ENCODE measurements at places on chromosomes 11 and 22. TPM values are rescaled to one million over a fixed set of nuclear protein-coding genes. Genes with fewer than 3 reads are reported as not detected.

The SEC14L3 gene
- total RNA-seq: not detected

The MAPK11 gene
- 9.3 TPM for total RNA-seq

The IL17REL gene
- total RNA-seq: not detected

The TEX54 gene
- total RNA-seq: not detected

The MPPED1 gene
- 0.11 TPM for total RNA-seq

The PRAME gene
- total RNA-seq: 7.1 TPM

GRCh38 chr11:35313066-35313759, 106.1 kb downstream of the SLC1A2 start:
- no peaks in the 10 kb centered on the region for H3K27me3 ChIP-seq
- H3K4me3 ChIP-seq: no peak overlapping the region
- no peaks in the 10 kb centered on the region for H3K36me3 ChIP-seq
- no peak for DNase-seq

- H3K4me3 ChIP-seq: no peak overlapping the region
- no peaks in the 10 kb centered on the region for H3K27me3 ChIP-seq
- DNase-seq: no peak
- no peaks in the 10 kb centered on the region for H3K4me1 ChIP-seq
- H3K36me3 ChIP-seq: no peaks in the 10 kb centered on the region
These were observed 445.6 kb downstream of the SOX6 start for GRCh38 chr11:15910761-15911160.

GRCh38 chr11:73228268-73229134, 10.4 kb downstream of the P2RY2 start:
- H3K27me3 ChIP-seq: no peaks in the 10 kb centered on the region
- H3K36me3 ChIP-seq: no peaks in the 10 kb centered on the region
- H3K4me1 ChIP-seq: no peaks in the 10 kb centered on the region
- H3K4me3 ChIP-seq: no peak overlapping the region
- peak; percentile 6 for DNase-seq

- H3K27ac ChIP-seq: no peak overlapping the region
- H3K4me1 ChIP-seq: peaks cover 43% of the 10 kb centered on the region
- H3K4me3 ChIP-seq: no peak overlapping the region
- peak; percentile 65 for DNase-seq
- H3K27me3 ChIP-seq: no peaks in the 10 kb centered on the region
These were observed 26.4 kb downstream of the AMOTL1 start for GRCh38 chr11:94794287-94795168.

- peaks cover 8% of the 10 kb centered on the region for H3K4me1 ChIP-seq
- DNase-seq: no peak
- no peak overlapping the region for H3K27ac ChIP-seq
- H3K27me3 ChIP-seq: no peaks in the 10 kb centered on the region
These were observed 29.1 kb upstream of the PAK1 start for GRCh38 chr11:77503006-77503405.

DNA sequence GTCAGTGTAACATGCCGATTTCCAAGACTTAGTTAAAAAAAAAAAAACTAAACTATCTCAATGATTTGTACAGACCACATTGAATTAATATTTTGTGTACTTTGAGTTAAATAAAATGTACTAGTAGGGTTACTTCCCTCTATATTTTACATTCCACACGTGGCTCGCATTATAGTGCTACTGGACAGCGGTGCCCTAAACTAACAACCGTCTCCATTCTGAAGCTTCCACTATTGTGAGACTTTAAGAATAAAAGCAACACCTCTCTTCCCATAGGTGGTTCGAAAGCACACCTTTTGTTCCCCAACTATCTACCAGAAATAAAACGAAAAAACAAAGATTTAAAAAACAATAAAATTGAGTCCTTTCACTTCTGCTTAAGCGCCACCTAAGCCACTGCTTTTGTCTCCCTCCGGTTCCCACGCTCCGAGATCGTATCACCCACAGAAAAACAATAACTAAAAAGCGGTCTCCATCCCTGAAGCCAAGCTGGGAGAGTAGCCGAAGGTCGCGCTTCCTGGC, 380 bp upstream of the TTC17 start:
- no peak overlapping the region for H3K27ac ChIP-seq
- no peak for DNase-seq
- peaks cover 14% of the 10 kb centered on the region for H3K4me1 ChIP-seq
- no peaks in the 10 kb centered on the region for H3K27me3 ChIP-seq

- DNase-seq: no peak
- H3K27ac ChIP-seq: no peak overlapping the region
- no peaks in the 10 kb centered on the region for H3K27me3 ChIP-seq
- no peaks in the 10 kb centered on the region for H3K4me1 ChIP-seq
- no peak overlapping the region for H3K4me3 ChIP-seq
- no peaks in the 10 kb centered on the region for H3K36me3 ChIP-seq
These were observed 1390.7 kb downstream of the FAM181B start for GRCh38 chr11:81342966-81343365.

DNA sequence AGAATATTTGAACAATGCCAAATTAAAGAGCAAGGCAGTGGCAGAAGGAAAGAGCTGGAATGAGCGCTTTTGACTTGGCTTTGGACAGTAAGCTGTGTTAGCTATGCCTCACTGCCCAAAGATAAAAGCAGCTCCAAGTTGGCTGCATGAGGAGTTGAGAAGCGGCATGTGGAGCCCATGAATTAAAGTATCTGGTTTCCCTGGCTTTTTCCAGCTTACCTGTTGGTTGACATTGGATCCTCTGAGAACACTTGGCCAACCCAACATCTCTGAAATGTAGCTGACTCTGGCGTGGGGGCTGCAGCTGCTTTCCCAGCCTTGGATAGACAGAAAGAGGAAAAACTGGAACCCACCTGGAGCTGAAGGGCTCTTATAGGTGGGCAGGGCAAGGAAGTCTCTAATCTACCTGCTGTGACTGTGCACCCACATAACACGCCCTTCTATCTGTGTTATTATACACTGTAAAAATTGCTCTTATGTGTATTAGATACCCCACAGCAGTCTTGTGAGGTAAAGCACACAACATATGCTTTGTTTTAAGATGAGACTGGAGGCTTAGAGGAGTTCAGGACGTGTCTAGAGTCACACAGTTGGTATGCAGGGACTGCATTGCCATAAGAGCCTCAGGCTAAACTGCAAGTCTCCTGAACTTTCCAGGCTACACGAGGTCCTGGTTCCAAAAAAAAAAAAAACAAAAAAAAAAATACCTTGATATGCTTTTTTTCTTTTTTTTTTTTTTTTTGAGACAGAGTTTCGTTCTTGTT, 5.8 kb downstream of the UBASH3B start:
- H3K27ac ChIP-seq: no peak overlapping the region
- no peaks in the 10 kb centered on the region for H3K36me3 ChIP-seq
- peaks cover 10% of the 10 kb centered on the region for H3K4me1 ChIP-seq
- H3K4me3 ChIP-seq: no peak overlapping the region
- no peak for DNase-seq
- H3K27me3 ChIP-seq: no peaks in the 10 kb centered on the region

DNA sequence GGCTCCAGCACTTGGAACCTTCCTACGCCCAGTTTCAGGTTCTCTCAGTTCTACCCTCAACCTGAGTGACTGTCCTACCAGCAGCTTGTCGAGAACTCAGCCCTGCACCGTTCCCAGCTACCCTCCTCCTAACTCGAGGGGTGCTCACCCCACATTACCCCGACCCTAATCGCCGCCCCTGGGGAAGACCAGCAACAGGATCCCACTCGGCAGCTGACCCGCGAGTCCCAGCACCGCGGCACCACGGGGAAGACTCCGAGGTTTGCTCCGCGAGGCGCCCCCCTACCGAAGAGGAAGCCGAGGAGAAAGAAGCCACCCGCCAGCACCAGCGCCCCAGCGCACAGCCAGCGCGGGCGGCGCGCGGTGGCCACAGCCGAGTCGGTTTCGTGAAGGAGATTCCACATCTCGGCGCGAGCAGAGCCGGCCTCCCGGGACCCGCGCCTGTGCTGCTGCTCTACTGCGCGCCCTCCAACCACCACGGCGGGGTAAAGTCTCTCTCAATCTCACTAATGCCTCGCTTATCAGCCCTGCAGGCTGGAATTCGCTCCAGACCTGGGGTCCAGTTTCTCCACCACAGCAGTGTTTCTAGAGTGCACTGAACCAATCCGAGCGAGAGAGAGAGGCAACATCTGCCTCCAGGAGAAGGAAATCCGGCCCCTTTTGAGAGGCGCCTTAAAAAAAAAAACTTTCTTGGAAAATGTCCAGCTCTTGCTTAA, at the start of gene FOLH1:
FOLH1 (minus strand) TSS at position 597 of the 716 bp plus-strand sequence; CDS start at position 404, 193 bp downstream.
- H3K27me3 ChIP-seq: no peaks in the 10 kb centered on the region
- DNase-seq: peak; percentile 29
- peak within 1 kb of the TSS; percentile 13 for H3K4me3 ChIP-seq
- H3K27ac ChIP-seq: no peak within 1 kb of the TSS
- H3K36me3 ChIP-seq: no peaks in the 10 kb centered on the region

GRCh38 chr11:76620489-76620888, 50.1 kb downstream of the LRRC32 start:
- DNase-seq: no peak
- no peaks in the 10 kb centered on the region for H3K27me3 ChIP-seq
- H3K4me3 ChIP-seq: no peak overlapping the region
- no peaks in the 10 kb centered on the region for H3K4me1 ChIP-seq
- no peak overlapping the region for H3K27ac ChIP-seq
- H3K36me3 ChIP-seq: no peaks in the 10 kb centered on the region

GRCh38 chr22:24146791-24147353, 34.4 kb upstream of the SUSD2 start:
- H3K27ac ChIP-seq: no peak overlapping the region
- DNase-seq: peak; percentile 53
- no peaks in the 10 kb centered on the region for H3K27me3 ChIP-seq
- no peak overlapping the region for H3K4me3 ChIP-seq

GRCh38 chr11:90536301-90536700, 313.5 kb upstream of the CHORDC1 start:
- no peak overlapping the region for H3K4me3 ChIP-seq
- DNase-seq: no peak
- no peaks in the 10 kb centered on the region for H3K4me1 ChIP-seq
- no peak overlapping the region for H3K27ac ChIP-seq

DNA sequence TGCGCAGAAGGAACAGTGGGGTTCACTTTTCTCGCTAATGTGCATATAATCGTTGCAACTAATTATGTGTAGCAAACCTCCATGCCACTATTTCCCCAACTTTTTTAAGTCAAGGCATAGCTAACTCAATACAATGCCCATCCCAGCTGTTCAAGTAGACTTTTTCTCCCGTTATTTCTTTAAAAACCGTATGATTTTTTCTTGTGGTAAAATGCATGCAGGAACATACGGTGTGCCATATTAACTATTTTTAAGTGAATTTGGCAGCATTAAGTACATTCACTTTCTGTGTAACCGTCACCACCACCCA, 2.8 kb upstream of the DUSP8 start:
- H3K4me3 ChIP-seq: no peak overlapping the region

DNA sequence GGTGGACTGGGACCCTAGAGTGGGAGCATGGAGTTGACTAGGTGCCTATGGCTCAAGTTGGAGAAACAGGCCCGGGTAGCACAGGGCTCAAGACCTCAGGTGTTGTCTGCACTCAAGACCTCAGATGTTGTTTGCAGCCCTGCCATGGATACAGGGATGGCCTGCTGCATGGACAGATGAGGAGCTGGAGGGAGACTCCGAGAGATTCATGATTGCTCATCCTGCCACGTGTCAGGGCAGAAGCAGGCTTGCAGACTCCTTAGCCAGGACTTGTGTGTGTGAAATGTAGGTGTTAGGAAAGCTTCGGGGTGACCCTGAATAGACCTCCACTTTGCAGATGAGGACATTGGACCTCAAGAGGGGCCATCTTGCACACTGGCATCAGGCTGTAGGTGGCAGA, 921 bp downstream of the CCDC116 start:
- peaks cover 12% of the 10 kb centered on the region for H3K4me1 ChIP-seq
- DNase-seq: no peak

- DNase-seq: no peak
- H3K27ac ChIP-seq: no peak overlapping the region
- H3K4me1 ChIP-seq: no peaks in the 10 kb centered on the region
- no peak overlapping the region for H3K4me3 ChIP-seq
- no peaks in the 10 kb centered on the region for H3K36me3 ChIP-seq
These were observed 22.7 kb upstream of the ACER3 start for GRCh38 chr11:76837696-76838677.

DNA sequence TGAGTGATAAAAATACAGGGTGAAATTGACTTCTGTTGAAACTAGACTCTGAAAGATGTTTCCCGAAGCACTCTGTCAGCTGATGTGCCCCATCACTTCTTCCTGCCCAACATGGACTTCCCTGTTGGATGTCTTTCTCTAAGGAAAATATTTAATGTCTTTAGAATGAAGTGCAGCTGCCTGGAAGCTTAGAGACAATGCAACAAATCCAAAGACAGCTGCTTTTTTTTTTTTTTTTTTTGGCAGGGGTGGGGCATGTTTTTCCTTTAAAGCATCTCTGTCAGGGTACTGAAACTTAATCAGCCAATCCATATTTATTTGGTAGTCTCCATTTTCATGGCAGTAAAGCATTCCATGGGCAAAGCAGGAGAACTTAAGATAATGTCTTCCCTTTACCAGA, 5.9 kb downstream of the JAM3 start:
- H3K27ac ChIP-seq: no peak overlapping the region
- no peaks in the 10 kb centered on the region for H3K27me3 ChIP-seq
- peaks cover 24% of the 10 kb centered on the region for H3K4me1 ChIP-seq
- H3K4me3 ChIP-seq: no peak overlapping the region
- H3K36me3 ChIP-seq: no peaks in the 10 kb centered on the region

DNA sequence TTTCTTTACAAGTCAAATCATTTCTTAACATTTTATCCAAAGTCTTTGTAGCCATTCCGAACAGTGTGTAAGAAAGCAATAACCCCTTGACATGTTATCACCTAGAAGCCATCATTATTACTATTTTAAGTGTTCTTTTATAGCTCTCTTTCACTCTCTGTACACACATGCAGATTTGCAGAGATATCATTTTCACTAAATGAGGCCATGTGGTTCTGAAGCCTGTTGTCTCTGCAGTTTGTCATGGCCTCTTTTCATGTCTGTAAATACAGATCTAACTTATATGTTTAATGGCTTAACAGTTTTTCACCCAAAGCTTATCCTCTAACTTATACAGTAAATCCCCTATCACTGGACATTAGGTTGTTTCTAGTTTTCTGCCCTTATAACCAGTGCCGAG, 166.8 kb downstream of the MYO18B start:
- DNase-seq: no peak
- H3K36me3 ChIP-seq: no peaks in the 10 kb centered on the region
- no peaks in the 10 kb centered on the region for H3K27me3 ChIP-seq
- no peaks in the 10 kb centered on the region for H3K4me1 ChIP-seq
- H3K4me3 ChIP-seq: no peak overlapping the region
- no peak overlapping the region for H3K27ac ChIP-seq

GRCh38 chr11:1292018-1292643, 17.3 kb downstream of the TOLLIP start:
- no peak overlapping the region for H3K27ac ChIP-seq
- no peak for DNase-seq
- no peak overlapping the region for H3K4me3 ChIP-seq
- H3K36me3 ChIP-seq: no peaks in the 10 kb centered on the region

DNA sequence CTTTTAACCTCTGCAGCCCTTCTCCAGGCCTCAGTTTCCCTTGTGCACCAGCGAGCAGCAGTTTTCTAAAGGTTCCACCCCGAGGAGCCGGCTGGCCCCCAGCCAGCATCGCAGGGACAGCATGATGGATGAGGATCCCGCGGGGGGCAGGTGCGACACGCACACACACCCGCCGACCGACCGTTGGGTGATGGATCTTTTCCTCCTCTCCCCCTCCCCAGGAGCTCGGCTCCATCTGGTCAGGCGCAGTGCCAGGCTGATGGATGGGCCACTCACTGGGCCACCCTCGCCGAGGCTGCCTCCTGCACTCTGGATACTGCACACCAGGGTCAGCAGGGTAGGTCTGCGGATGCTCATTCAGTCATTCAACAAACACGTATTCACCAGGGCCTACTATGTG, 12.8 kb upstream of the CABP7 start:
- no peak for DNase-seq
- peaks cover 33% of the 10 kb centered on the region for H3K4me1 ChIP-seq
- no peaks in the 10 kb centered on the region for H3K36me3 ChIP-seq
- no peak overlapping the region for H3K4me3 ChIP-seq

All from adrenal gland (tissue), 19 donors.